ENCODE measurements at places on chromosomes 16 and 17. TPM values are rescaled to one million over a fixed set of nuclear protein-coding genes. Genes with fewer than 3 reads are reported as not detected.

DNA sequence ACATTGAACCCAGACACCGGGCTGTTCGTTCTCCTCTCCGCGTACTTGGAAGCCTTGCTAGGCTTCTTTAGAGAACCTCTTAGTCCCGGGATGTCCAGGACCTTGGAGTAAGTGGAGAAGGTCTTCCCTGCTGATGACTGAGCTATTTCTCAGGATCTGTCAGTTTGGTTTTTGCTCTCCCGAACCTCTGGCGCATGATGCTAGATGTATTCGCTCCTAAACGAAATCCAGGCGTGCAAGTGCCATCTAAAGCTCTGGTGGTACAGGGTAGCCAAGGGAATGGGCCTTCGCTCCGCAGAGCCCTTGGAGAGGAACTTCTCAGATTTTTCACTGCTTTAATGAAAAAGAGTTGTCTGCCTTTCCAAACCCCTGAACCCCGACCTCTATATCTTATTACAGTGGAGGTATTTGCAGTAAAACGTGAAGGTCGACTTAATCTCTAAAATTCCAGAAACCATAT, 547 bp downstream of the VMP1 start:
- H3K4me1 ChIP-seq: peaks cover 62% of the 10 kb centered on the region
- no peak for DNase-seq
- H3K4me3 ChIP-seq: peak overlapping the region; percentile 96

GRCh38 chr17:61809816-61810392, 53.4 kb downstream of the BRIP1 start:
- no peak overlapping the region for H3K4me3 ChIP-seq
- H3K36me3 ChIP-seq: peaks cover 6% of the 10 kb centered on the region
- no peak for DNase-seq
- H3K27me3 ChIP-seq: no peaks in the 10 kb centered on the region
- H3K4me1 ChIP-seq: peaks cover 5% of the 10 kb centered on the region

CD19 gene
- total RNA-seq: 0.29 TPM

FAM20A gene
- total RNA-seq: not detected

DNA sequence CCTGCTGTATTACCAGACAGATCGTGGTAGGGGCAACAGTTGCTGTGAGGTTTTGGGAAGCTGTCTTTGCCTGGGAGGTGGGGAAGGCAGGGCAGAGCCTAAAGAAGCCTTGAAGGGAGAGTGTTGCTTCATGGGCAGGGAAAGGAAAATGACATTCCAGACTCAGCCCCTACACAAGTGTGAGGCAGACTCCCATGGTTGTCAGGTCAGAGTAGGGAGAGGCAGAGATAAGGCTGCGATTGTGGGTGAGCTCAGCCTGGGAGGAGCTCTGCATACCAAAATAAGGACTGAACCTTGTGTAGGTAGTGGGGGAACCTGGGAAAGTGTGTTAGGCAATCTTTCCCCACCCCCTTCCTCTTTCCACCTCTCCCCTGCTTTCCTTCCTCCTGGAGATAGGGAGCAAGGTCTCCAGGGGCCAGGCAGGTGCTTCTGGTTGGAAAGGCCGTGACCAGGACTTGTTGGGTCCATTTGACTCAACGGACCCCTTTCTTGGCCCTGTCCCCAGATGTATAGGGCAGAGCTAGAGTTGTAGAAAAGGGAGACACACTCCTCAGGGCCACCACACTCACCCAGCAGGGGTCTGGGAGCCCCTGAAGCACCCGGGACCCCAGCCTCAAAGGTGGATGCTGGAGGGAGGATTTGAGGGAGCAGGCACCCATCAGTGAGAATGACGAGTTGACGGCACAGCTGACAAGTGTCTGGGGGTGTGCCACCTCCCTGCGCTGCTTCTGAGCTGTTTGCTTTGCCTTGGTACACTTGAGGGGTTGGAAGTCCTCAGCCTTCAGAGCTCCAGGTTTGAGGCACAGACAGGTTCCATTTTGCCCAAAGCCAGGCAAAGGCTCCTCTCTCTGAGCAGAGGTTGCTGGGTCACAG, 18.5 kb upstream of the TOB1 start:
- H3K27ac ChIP-seq: peak overlapping the region; percentile 16
- H3K4me3 ChIP-seq: no peak overlapping the region
- no peaks in the 10 kb centered on the region for H3K36me3 ChIP-seq

- DNase-seq: no peak
- peaks cover 39% of the 10 kb centered on the region for H3K36me3 ChIP-seq
- H3K27ac ChIP-seq: no peak overlapping the region
- peaks cover 20% of the 10 kb centered on the region for H3K4me1 ChIP-seq
- H3K27me3 ChIP-seq: no peaks in the 10 kb centered on the region
Measured at GRCh38 chr17:27559506-27560481, 71.2 kb upstream of the LGALS9 start.

DNA sequence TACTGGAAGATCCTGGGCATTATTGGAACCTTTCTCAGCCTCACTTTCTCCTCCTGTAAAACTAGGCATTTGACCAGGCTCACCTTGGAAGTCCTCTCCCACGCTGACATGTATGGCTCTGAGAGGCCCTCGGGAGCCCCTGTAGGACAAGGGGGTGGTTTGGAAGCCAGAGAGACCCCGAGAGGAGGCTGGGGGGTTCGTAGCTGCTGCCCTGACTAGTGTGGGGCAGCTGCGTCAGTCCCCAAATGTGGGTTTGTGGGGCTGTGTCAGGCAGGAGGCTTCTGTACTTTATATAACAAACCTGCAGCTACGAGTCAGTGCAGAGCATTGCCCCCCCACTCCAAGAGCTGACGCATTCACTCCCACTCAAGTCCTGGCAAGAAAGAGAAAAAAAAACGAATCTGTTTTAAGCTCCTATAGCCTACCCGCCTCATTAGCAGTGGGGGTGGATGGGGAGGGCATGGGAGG, 1.8 kb downstream of the CX3CL1 start:
- peaks cover 14% of the 10 kb centered on the region for H3K4me1 ChIP-seq
- no peak overlapping the region for H3K4me3 ChIP-seq
- peaks cover 3% of the 10 kb centered on the region for H3K27me3 ChIP-seq
- no peaks in the 10 kb centered on the region for H3K36me3 ChIP-seq
- DNase-seq: peak; percentile 34

DNA sequence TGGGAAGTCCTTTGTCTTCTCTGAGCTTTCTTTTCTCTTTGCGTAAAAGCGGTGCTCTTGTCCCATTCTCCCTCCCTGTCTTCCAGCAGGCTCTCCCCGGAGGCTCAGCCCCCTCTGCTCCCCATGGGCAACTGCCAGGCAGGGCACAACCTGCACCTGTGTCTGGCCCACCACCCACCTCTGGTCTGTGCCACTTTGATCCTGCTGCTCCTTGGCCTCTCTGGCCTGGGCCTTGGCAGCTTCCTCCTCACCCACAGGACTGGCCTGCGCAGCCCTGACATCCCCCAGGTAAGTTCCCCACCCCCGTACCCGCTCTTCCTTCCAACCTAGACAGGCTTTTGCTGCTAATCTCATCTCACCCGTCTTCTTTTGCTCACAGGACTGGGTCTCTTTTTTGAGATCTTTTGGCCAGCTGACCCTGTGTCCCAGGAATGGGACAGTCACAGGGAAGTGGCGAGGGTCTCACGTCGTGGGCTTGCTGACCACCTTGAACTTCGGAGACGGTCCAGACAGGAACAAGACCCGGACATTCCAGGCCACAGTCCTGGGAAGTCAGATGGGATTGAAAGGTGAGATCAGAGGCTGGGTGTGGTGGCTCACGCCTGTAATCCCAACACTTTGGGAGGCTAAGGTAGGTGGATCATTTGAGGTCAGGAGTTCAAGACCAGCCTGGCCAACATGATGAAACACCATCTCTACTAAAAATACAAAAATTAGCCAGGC, 1.3 kb downstream of the TMEM219 start:
- peak overlapping the region; percentile 85 for H3K4me3 ChIP-seq
- H3K27me3 ChIP-seq: no peaks in the 10 kb centered on the region
- H3K27ac ChIP-seq: peak overlapping the region; percentile 60
- H3K36me3 ChIP-seq: peaks cover 2% of the 10 kb centered on the region
- no peak for DNase-seq

- peak overlapping the region; percentile 99 for H3K27ac ChIP-seq
- H3K4me1 ChIP-seq: peaks cover 57% of the 10 kb centered on the region
- peak overlapping the region; percentile 88 for H3K4me3 ChIP-seq
- DNase-seq: peak; percentile 92
- peaks cover 24% of the 10 kb centered on the region for H3K36me3 ChIP-seq
- H3K27me3 ChIP-seq: no peaks in the 10 kb centered on the region
Measured at GRCh38 chr17:42389135-42389417, 834 bp upstream of the STAT3 start.

SULT1A2 gene
- 0.24 TPM for total RNA-seq

- DNase-seq: no peak
- H3K36me3 ChIP-seq: peaks cover 20% of the 10 kb centered on the region
- H3K27ac ChIP-seq: no peak overlapping the region
- no peaks in the 10 kb centered on the region for H3K27me3 ChIP-seq
- peaks cover 49% of the 10 kb centered on the region for H3K4me1 ChIP-seq
Measured at GRCh38 chr16:4850211-4850610, 2.9 kb downstream of the UBN1 start.

GRCh38 chr16:67528222-67528869, at the start of gene RIPOR1:
RIPOR1 (plus strand) TSS chr16:67528829; CDS start chr16:67538447, 9,618 bp downstream.
- H3K36me3 ChIP-seq: no peaks in the 10 kb centered on the region
- peak within 1 kb of the TSS; percentile 68 for H3K4me3 ChIP-seq
- peak; percentile 54 for DNase-seq
- H3K4me1 ChIP-seq: peaks cover 15% of the 10 kb centered on the region

FAHD1 gene
- total RNA-seq: 8.8 TPM

DNA sequence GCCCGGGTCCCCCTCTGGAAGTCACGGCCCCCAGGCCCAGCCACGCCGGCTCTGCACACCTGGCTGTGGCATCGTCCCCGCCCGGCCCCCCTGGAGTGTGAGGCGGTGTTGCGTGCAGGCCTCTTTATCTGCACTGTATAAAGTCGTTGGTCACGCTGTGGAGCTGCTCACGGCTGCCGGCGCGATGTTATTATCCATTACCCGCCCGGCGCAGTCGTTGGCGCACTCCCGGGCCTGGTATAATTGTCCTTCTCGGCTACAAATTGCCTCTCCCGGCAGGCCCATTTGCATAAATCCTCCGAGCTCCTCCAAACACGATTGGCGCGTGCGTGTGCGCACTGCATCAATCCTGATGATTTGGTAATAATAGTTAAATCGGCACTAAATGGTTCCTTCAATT, 57.8 kb downstream of the BAHCC1 start:
- H3K4me3 ChIP-seq: no peak overlapping the region
- DNase-seq: no peak
- H3K36me3 ChIP-seq: no peaks in the 10 kb centered on the region
- no peaks in the 10 kb centered on the region for H3K27me3 ChIP-seq
- H3K27ac ChIP-seq: no peak overlapping the region
- H3K4me1 ChIP-seq: peaks cover 8% of the 10 kb centered on the region

DNA sequence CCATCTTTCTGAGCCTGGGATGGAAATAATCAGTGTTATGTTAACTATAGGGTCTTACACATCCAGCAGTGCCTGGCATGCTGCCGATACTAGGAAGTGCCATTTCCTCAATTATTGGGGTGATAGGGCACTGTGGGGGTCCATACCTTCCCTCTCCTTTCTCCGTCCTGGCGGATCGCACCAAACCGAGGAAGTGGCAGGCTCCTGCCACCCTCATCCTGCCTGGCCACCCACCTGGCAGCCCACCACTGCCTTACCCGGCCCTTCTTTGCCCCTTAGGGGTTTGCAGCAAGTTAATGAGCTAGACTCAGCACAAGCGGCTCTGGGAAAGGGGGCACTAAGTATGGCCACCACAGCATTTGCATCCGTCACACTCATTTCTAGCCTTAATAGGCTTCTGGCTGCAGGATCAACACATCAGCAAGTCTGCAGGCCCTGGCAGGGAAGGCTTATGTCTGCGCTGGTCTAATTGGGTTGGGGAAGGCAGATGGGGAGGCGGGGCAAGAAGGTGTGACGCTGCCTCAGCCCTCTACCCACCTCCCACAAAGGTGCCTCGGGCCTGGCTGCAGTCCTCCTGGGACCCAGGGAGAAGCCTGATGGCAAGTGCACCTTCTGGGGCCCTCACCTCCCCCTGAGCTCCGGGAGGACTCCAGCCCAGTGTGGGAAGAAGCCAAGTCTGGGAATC, 28.6 kb downstream of the DCAKD start:
- no peak overlapping the region for H3K4me3 ChIP-seq
- peaks cover 16% of the 10 kb centered on the region for H3K4me1 ChIP-seq
- peaks cover 31% of the 10 kb centered on the region for H3K27me3 ChIP-seq
- peaks cover 4% of the 10 kb centered on the region for H3K36me3 ChIP-seq
- H3K27ac ChIP-seq: no peak overlapping the region
- DNase-seq: no peak

SLC16A11 gene
- total RNA-seq: 1.4 TPM

DNA sequence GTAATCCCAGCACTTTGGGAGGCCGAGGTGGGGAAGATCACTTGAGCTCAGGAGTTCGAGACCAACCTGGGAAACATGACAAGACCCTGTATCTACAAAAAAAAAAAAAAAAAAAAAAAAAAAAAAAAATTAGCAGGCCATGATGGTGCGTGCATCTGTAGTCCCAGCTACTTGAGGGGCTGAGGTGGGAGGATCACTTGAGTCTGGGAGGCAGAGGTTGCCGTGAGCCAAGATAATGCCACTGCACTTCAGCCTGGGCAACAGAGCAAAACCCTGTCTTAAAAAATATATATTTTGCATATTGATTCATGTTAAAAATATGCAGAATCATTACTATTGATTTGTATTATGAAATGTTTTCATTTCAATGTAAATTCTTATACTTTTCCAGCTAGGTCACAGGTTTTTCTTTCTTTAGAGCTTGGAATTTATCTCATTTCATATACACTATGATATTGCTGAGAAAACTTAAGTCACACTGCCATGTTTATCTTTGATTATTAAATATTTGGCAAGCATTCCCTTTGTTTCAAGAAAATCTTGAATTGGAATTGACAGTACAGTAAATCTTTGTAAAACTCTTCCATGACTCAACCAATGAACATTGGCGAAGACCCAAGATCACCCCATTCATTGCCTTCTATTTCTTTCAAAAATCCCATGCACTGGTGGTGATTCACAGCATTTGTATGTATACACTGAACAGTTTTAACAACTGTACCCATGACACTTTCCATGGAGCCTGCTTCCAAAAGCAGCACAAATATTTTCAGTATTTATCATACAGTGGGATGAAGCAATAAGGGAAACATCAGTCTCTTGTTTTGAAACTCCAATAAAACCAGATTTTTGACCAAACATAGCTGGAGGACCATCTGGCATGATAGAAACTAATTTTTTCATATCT, 83.5 kb upstream of the TNRC6A start:
- no peaks in the 10 kb centered on the region for H3K4me1 ChIP-seq
- peaks cover 4% of the 10 kb centered on the region for H3K27me3 ChIP-seq
- no peaks in the 10 kb centered on the region for H3K36me3 ChIP-seq
- DNase-seq: no peak
- H3K27ac ChIP-seq: no peak overlapping the region
- H3K4me3 ChIP-seq: no peak overlapping the region

- no peak overlapping the region for H3K27ac ChIP-seq
- H3K4me1 ChIP-seq: peaks cover 5% of the 10 kb centered on the region
- DNase-seq: no peak
- H3K27me3 ChIP-seq: no peaks in the 10 kb centered on the region
Measured at GRCh38 chr16:48184681-48185080, 28.9 kb upstream of the ABCC12 start.

DNA sequence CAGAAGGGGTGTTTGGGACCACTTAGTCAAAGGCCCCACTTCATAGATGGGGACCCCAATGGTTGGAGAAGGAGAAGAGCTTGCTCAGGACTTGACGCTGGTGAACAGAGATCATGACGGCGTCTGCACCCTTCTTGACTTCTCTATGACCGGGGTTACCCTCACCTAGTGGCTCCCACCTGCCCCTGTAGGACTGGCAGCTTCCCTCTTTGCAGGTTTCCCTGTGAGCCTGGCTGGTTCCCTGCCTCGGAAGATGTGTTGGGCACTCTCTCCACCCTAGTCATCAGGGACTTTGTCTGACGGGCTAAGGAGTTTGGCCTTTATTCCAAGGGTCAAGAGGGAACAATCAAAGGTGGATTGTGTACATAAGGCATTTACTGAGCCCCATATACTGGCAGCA, 22.7 kb downstream of the TBX4 start:
- peaks cover 12% of the 10 kb centered on the region for H3K27me3 ChIP-seq
- H3K4me1 ChIP-seq: no peaks in the 10 kb centered on the region
- H3K36me3 ChIP-seq: no peaks in the 10 kb centered on the region
- H3K4me3 ChIP-seq: no peak overlapping the region
- no peak for DNase-seq

MLKL gene
- 18.3 TPM for total RNA-seq
